ENCODE measurements at places on chromosomes 12 and 14. TPM values are rescaled to one million over a fixed set of nuclear protein-coding genes. Genes with fewer than 3 reads are reported as not detected.

Gene LRIG3
- total RNA-seq: 16.5 TPM

Gene LMNTD1
- not detected for total RNA-seq

Gene PZP
- total RNA-seq: not detected

Gene AKT1
- total RNA-seq: 126 TPM

Gene VPS37B
- total RNA-seq: 37.8 TPM

Gene C14orf132
- 1.3 TPM for total RNA-seq

Gene GRIN2B
- 1.5 TPM for total RNA-seq

Gene AKAP6
- 2.3 TPM for total RNA-seq

Gene RILPL1
- total RNA-seq: 13.9 TPM

Gene PCED1B
- not detected for total RNA-seq

- no peak for DNase-seq
Measured at GRCh38 chr12:94922561-94922960, 80.9 kb downstream of the NDUFA12 start.

- peak; percentile 79 for DNase-seq
Measured at GRCh38 chr12:122123051-122123760, 44.6 kb downstream of the MLXIP start.

DNA sequence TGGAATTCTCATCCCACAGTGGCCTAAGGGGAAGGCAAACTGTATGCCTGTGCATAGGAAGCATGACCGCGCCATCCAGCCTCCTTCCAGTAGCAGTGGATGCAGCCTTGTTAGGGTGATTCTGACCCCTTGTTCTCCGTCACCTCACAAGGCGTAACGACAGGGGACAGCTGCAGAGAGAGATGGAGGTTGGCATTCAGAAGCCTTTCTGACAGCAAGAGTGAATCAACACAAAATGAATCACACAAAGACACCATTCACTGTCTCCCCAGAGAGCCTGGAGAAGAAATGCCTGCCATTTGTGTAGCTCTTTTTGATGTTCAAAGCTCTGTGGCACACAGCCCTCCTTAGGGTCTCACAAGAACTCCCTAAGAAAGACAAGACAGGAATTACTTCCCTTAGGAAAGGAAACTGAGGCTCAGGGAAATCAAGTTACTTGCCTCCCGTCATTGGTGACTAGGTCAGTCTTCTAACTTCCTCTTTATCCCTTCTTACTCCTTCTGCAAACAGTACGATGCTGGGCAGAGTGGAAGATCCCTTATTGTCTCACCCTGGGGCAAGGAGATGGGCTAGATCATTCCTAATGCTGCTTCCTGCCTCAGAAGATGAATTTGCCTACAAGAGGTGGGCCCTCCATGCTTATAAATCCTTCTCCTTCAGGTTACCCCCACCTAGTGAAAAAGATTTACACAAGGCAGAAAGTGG, 280.9 kb downstream of the CACNA1C start:
- DNase-seq: no peak

DNA sequence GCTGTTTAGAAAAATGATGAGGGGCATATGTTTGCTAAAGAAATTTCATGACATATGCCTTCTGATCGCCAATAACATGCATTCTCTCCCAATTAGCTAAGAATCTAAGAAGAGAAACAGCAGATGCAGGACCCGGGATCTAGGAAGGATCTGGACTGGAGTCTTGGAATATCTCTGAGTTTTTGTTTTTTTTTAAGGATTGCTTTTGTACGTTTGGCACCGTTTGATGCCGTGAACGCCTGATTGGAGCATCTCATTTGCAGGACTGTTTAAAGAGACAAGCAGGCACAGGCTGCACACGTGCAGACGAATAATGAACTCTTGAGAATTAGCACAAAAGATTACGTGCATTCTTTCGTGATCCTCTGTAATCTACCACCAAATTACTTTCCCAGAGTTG, 13.6 kb downstream of the EML1 start:
- no peak for DNase-seq

DNA sequence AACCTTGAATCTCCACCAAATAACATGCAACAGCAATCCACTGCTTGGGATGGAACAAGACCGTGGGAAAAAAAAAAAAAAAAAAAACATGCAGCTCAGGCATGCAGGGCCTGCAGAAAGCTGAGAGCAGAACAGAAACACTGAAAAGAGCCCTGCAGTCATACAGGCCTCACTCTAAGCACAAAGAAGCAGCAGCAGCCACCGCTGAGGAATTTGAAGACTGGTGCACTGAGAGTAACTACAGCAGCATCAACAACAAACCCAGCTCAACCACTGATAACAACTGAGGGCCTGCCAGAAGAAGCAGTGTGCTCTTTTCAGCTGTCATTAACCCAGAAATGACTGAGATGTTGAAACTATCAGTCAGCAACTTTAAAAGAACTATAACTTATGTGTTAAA, 354.7 kb upstream of the TMTC1 start:
- no peak for DNase-seq

GRCh38 chr12:22318108-22318737, 16.3 kb downstream of the ST8SIA1 start:
- DNase-seq: no peak

GRCh38 chr12:124851342-124851741, 12.3 kb downstream of the SCARB1 start:
- no peak for DNase-seq

GRCh38 chr12:105946493-105946901, 192.3 kb downstream of the NUAK1 start:
- no peak for DNase-seq

GRCh38 chr14:58077621-58078020, 74.4 kb downstream of the ARMH4 start:
- DNase-seq: peak; percentile 23

DNA sequence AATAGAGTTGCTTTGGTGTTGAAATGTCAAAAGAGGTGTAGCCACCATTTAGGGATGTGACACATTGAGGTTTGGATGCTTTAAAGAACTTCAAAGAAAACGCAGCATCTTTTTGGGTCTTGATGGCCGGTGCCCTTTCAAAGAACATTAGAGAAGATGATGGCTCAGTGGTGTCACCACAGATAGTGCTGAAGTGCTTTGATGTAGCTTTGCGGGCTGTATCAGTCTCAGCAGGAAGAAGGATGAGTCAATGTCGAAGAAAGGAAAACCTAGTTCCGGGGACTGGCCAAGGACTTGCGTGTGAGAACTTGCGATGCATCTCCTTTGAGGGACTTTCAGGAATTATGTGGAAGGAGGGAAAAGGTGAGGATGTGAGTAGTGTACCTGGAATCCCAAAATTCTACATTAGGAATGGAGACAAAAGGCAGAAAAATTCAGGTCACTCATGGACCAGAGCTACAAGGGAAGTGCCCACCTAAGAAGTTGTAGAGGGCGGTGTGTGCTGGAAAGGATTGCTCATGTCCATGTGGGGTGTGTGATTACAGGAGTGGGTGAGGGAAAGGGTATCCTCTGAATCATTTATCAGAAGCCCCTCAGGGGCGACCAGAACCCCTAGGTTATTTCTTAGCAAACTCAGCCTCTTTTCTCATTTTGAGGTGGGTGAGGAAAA, 39.7 kb upstream of the GZMB start:
- DNase-seq: no peak

GRCh38 chr14:91142214-91142668, 28.4 kb downstream of the DGLUCY start:
- no peak for DNase-seq
